ENCODE measurements at places on chromosomes 12 and 14.

DNA sequence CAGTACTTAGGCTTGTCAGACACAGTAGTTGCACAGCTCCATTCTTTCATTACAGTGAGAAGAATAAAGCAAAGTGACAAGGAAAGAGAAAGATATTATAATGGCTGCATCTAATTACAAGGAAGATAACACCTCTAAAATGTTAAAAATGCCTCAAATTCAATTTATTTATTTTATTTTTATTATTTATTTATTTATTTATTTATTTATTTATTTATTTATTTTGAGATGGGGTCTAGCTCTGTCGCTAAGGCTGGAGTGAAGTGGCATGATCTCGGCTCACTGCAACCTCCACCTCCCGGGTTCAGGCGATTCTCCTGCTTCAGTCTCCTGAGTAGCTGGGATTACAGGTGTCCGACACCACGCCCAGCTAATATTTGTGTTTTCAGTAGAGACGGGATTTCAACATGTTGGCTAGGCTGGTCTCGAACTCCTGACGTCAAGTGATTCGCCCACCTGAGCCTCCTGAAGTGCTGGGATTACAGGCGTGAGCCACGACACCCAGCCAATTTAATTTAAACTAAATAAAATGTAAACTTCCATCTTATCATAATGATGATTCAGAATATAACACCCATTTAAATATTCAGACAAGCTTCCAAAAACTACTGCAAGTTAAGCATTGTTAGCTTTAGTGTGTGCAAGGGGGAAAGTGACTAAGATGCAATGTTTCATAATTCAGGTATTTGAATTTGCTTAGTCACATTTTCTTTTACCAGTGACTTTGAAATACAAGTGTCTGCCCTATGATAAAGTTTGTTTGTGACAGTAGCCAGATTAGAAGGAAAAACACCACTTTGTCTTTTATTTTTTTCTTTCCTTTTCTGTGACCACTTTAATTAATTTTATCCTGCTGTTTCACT, 2.4 kb upstream of the CFAP54 start:
- ATAC-seq: no peak

GRCh38 chr14:77903937-77904617, 104.2 kb downstream of the ADCK1 start:
- ATAC-seq: no peak

DNA sequence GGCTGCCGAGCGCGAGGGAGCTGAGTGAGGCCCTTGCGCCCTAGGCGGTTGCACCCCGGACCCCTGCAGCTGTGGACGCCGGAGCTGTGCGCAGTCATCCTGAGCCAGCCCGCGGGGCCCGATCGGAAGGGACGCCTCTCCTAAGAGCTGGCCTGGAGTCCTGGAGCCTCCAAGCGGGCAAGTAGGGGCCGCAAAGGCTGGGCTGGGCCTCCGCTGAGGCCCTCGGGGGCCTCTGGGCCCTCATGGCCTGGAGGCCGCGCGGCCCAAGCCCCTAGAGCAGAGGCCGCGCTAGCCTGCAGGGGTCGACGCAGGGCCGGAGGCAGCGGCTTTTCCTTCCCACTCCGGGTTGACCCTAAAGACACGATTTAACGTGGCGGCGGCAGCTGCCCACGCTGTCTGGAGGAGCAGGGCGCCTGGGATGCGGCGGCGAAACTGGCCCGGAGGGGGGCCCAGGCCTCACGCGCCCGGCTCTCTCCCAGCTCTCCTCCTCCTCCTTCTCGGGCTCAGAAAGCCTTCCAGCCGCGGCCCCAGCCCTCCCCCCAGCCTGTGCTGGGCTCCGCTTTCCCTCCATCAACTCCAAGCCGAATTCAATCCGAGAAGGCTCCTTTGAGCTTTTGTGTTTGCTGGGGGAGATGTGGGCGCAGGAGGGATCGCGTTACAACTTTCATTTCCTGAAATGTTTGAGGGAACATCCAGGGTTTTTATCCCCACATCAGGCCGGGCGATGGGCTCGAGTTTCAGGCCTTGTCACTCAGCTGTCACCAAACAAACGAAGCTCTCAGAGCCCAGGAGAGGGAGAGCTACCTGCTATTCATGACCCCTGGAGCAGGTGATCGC, 11.6 kb downstream of the SIX1 start:
- ATAC-seq: no peak

DNA sequence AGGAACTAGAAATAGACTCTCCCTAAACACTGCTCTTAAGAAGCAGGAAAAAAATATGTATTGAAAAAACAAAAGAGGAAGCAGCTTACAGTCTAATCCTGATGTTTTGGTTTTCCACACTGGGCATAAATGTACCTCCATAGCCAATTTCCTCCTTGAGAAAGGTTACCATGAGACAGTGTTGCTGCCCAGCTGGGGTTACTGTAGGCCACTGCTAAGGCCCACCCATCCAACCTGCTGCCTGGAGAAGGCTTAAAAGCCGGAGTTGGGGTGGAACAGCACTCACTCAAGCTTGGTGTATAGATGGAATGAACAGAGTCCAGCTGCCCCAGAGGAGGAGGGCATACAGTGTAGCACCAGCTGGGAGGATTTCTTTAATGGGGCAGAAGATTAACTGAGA, 41.1 kb downstream of the ERG28 start:
- ATAC-seq: no peak

GRCh38 chr14:24597403-24597802, 12.1 kb downstream of the GZMH start:
- ATAC-seq: no peak

GRCh38 chr12:5523396-5524115, 91.6 kb downstream of the NTF3 start:
- no peak for ATAC-seq

DNA sequence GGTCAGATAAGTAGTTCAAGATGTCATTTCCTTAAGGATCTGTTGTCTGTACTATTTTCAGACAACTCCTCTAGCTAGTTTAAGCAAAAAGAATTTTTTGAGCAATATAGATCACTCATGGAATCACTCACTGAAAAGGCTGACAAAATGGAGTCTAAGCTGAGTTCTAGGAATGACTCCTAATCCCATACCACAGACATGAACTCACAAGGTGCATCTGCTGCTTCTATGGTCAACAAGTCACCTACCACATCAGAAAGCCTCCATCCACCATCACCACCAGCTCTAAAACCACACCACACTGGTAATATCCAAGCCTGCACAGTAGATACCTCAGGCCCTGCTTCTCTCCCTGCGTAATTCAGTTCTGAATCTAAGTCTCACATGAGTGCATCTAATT, 33.0 kb downstream of the PWP1 start:
- ATAC-seq: peak; percentile 24

DNA sequence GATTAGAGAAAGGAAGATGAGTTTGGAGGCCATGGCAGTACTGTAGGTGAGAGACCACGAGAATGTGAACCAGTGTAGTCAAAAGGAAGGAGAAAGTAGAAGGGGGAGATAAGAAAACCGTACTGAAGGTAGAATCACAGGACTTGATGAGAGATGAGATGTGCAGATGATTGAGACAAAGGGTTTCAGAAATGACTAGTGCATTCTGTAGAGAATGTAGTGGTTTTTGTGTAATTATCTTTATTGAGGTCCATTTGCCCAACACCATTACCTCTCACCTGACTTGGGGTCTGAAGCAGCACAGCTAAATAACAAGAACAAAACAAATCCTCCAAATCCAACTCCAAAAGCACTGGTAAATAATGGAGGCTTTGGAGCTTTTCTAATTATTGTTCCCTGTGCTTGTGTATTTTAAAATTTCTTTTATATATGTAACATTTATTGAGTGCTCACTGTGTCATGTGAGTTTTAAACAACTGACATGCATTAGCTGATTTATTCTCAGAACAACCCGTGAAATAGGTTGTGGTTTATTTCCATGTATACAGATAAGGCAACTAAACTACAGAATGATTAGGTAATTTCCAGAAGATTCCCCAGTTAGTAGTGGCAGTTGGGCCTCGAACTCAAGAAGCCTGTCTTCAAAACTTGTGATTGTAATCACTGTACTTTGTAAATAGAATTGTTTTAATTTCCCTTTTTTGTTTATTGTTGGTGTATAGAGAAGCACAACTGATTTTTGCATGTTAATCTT, 390.0 kb downstream of the AEBP2 start:
- ATAC-seq: no peak

DNA sequence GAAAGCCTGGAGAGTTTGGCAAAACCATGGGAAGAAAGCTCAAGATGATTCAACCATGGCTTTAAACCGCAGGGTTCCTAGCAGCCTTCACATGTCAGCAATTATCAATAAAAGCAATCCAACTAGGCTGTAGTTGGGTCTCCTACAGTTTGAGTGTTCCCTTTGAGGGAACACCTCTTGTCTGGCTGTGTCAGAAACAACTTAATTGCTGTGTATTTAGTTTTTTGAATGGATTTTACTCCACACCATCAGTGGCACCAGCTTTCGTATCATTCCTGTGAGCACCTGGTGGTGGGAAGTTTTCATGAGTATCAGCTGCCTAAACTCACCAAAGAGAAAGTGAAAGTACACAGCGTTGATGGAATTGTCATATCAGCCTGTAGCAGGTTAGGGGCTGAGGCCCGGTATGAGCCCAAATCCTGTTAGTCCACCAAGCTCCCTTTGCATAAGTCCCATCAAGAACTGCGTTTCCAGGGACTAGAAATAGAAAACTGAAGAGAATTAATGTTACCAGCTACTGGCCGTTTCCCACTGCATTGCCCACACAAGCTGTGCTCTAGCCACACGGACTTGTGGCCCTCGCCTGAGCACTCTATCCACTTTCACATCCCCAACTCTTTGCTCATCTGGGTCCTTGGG, 10.9 kb upstream of the IL26 start:
- ATAC-seq: peak; percentile 56

DNA sequence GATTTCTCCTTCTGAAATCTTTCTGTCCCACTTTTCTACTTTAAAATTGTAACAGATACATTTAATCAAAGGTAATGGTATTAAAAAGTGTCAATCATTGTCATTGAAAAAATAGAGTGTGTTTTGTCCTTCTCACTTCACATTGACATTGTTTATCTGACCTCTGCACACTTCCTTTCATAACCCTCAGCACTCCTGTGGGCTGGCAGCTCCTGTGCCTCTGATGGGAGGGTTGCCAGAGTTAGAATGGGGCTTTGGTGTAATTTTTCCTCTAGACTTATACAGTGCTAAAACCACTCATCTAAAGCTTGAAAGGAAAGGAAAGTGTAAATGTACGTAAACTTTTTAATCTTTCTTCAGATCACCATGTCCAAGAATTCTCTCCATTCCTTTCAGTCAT, 23.7 kb downstream of the KCNA1 start:
- ATAC-seq: no peak

- no peak for ATAC-seq
These were observed 11.3 kb downstream of the MAPK1IP1L start for GRCh38 chr14:55062517-55063351.

GRCh38 chr14:70149596-70150165, 39.1 kb downstream of the SLC8A3 start:
- ATAC-seq: no peak

DNA sequence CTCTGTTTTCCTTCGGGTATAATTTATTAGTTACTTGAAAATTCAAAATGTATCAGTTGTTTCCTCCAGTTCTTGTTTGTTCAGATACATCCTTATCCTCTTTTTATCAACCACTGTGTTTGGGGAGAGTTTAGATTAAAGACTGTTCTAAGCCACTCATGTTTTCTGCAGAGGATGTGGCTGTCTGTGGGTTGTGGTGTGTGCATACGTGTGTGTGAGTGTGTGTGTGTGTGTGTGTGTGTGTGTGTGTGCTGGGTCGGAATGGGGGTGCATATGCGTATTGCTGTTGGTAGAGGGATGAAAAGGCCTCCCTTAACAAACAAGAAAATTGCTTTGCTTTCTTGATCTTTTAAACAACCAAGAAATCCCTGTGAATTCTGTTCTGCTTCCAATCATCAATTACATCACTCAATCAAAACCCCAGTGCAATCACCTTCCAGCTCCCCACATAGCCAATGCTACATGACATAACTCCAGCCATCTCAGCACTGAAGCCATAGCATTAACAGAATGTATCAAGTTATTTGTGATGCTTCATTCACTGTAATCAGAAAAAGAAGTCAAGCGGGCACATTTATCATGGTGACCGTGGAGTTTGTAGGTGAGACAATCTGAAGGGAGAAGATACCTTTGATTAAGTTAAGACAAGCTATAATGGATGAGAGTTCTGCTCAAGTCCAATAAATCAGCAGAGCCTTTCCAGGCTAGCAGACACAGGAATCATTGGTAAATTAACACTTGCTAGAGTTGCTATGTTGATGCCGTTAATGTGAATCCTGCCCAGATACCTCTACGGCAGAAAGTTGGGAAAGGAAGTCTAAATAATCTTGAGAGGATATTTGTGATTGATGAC, 131.9 kb downstream of the RMST start:
- no peak for ATAC-seq

GRCh38 chr14:75217508-75218206, 41.2 kb upstream of the TMED10 start:
- no peak for ATAC-seq

DNA sequence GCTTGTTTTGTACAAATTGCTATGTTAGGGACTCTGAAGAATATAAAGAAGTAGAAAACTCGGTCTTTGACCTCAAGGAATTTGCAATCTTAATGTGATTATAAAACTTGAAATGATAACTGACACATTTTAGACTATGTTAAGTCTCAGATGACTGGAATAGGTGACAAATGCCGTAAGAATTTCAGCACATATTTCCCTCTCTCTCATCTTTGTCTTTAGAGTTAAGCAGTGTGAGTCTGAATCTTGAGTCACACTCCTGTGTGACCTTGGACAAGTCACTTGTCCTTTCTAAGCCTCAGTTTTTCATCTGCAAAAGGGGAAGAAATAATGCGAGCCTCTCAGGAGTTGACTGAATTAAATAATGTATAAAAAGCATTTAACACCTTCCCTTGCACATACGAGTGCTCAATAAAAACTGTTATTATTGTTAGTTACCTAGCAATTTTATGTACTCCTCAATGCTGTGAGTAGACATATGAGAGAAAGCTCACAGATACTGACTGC, 103.7 kb downstream of the DYRK2 start:
- no peak for ATAC-seq

- ATAC-seq: no peak
These were observed 24.3 kb upstream of the ATF1 start for GRCh38 chr12:50739611-50740010.

DNA sequence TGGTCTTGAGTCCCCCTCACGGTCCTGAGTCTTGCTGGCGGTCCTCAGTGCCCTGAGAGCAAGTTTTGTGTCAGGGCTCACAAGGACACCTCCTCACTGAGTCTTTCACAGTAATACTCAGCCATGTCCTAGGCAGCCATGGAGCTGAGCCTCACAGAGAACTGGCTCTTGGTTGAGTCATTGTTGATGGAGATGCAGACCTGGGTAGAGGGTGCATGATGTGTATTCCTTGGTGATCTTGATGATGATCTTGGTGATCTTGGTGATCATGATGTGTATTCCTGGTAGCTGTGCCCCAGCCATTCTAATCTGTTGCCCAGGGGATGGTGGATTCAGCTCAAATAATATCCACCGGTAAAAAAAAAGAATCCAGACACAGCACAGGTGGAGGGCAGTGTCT, 495.4 kb downstream of the TMEM121 start:
- no peak for ATAC-seq
